Amniotic stem cell (primary cell): ENCODE measurements at places on chromosomes 13 and 19.

DNA sequence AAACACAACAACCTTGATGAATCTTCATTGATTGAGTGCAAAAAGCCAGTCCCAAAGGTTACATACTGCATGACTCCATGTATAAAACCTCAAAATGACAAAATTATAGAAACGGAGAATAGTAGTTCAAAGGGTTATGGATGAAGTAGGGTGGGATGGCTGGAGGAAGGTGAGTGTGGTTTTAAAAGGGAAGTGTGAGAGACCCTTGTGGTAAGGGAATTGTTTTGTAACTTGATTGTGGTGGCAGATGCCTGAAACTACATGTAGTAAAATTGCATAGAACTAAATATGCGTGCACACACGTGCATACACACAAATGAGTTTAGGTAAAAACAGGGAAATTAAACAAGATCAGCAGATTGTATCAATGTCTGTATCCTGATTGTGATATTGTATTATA, 340.7 kb downstream of the MTUS2 start:
- no peak for DNase-seq

GRCh38 chr19:56134654-56134921, 6.5 kb upstream of the ZNF444 start:
- no peak for DNase-seq

- no peak for DNase-seq
Observed at GRCh38 chr19:14135985-14136508, 342 bp downstream of the ASF1B start.

DNA sequence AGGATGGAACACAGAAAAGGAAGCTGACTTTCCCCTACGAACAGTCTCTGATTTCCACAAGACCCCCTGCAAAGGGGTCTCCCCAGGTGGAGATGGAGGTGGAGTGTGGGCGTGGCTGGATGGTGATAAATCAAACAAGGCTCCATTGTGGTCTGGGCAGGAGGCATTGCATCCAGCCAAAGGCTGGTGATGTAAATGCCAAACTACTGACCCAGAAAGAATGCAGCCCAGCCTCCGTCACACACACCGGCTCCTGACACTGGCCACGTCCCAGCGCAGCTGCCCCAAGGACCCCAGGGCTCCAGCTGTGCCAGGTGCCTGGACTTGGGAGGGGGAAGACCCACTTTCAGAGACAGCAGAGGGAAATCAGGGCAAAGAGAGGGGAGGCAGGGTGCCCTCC, 6.3 kb downstream of the SLC7A1 start:
- no peak for DNase-seq

DNA sequence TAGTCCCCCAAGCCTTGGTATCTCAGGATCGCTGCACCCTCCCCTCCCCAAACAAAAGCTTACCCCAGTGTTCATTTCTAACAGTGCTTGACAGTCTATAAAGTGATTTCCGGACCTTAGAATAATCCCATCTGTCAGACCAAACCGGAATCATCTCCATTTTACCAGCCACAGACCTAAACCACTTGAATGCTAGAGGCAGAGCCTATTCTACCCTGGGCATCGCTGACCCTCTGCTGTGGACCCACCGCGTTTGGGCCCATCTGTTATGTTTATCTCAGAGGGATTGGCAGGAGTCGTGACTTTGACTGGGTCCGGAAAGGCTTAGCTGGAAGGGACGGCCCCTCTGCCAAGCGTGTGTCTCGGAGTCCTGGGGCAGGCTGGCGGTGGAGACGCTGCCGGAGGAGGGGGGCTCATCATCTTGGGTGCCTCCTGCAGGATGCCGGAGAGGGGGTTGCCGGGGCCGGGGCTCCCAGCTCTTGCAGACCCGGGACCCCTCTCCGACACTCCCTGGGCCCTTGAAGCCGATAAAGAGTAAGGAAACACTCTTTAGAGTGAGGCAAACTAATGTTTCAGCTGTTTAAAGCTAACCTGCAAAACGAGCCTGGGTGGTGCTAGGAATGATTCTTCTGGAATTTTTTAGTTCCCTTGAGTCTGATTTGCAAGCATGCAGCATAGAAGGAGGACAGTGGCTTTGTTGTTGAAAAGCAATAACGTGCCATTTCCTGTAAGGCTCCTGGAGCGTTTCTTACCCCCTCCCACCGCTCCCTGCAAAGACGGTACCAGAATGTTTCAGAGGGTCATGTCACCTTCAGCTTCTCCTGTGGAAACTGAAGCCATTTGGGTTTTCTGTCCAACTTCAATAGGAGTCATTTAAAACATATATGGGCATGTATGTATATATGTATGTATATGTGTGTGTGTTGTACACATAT, 1.3 kb downstream of the SLC25A42 start:
- DNase-seq, result no peak

GRCh38 chr13:76418404-76418803, 467.8 kb downstream of the KCTD12 start:
- DNase-seq, result no peak

- DNase-seq, result no peak
Observed at GRCh38 chr19:1554968-1555367, 13.2 kb downstream of the MEX3D start.

- DNase-seq, result no peak
Observed at GRCh38 chr19:29326351-29326750, 113.4 kb upstream of the UQCRFS1 start.

- no peak for DNase-seq
Observed at GRCh38 chr13:57932061-57932460, 300.5 kb downstream of the PCDH17 start.

DNA sequence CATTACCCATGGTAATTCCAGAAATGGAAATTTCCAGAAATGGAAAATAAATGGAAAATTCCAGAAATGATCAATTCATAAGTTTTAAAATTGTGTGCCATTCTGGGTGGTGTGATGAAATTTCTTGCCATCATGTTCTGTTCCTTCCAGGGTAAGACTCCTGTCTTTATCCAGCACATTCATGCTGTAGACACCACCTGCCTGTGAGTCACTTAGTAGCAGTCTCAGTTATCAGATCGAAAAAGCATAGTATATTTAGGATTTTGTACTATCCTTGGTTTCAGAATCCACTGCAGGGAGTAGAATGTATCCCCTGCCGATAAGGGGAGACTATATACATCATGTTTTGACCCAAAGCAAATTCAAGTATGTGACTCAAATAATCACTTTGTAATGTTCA, 26.7 kb upstream of the CSNK1A1L start:
- DNase-seq, result no peak

GRCh38 chr13:76512721-76513145, 373.5 kb downstream of the KCTD12 start:
- DNase-seq, result peak; percentile 70

GRCh38 chr19:34120846-34121639, 51.3 kb upstream of the LSM14A start:
- peak; percentile 11 for DNase-seq

DNA sequence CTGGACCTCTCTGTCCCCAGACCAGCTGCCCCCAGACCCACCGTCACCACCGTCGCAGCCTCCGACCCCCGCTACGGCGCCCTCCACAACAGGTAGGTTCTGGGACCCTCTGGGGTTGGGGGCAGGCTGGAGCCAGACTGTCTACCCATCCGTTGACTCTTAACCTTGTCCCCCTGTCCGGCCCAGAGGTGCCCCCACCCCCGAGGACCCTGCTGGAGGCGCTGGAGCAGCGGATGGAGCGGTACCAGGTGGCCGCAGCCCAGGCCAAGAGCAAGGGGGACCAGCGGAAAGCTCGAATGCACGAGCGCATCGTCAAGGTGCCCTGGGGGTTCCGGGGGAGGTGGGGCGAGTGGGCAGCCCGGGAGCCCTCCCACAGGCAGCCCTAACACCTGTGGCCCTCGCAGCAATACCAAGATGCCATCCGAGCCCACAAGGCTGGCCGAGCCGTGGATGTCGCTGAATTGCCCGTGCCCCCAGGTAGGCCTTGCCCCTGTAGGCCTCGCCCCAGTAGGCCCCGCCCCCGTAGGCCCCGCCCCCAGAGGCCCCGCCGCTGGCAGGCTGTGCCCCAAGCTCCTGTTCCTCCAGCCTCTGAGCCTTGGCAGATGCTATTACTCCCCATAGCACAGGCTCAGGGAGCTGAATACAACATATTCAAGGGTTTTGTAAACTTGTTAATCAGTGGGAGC, 12.9 kb downstream of the CC2D1A start:
- DNase-seq, result no peak

GRCh38 chr19:44848812-44849447, 2.8 kb downstream of the NECTIN2 start:
- no peak for DNase-seq

- DNase-seq, result no peak
Observed at GRCh38 chr13:94711561-94712286, 621 bp downstream of the SOX21 start.

DNA sequence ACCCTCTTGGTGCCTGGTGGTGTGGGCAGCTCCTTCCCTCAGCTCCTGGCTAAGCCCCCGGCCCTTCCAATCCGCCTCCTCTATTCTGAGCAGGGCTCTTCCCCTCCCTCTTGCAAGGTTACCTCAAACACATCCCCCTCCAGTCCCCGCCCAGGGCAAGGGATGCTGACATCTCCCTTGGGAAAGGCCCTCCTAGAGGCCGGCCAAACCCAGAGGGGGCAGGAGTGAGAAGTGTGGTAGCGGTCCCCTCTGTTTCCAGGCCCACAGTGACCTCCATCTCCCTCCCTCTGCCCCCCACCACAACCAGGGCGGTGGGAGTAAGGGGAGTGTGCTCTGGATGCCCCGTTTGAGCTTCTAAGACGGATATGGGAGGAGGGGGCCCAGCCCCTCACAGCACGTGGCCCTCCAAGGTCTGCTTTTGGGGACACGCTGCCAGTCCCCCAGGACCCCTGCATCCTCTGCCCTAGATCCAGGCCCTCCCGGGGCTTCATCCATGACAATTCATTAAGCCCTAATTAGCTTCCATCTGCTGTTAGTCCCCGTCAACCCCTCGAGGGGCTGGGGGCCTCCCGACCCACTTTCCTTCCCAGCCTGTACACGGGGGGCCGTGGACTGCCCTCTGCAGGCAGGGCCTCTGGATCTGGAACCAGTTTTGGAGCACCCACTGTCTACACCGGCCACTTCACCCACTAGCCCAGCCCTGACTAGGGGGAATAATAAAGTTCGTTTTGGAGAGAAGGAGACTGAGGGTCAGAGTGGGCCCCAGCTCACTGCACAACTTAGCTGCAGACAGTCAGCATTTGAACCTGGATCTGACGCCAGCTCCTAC, 2.3 kb downstream of the LINGO3 start:
- DNase-seq, result no peak

DNA sequence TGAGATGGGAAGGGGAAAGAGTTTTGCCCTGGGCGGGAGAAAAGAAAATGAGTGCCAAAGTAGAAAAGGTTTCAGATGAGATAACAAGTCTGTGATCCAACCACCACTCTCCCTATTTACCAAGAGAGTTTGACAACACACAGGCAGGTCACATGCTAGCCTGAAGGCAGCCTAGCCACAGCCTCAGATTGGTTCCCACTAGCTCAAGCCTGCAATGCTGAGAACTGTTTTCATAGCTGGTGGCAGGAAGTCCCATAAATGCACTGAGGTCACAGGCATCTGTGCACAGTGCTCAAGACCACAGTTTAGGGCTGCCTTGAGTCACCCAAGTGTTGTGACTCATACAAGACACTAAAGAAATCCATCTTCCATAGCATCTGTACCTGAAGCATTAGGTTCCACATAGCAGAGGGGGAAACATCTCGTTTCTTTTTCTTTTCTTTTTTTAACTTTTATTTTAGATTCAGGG, 18.5 kb upstream of the POP4 start:
- DNase-seq, result no peak

- DNase-seq, result no peak
Observed at GRCh38 chr19:13033819-13034611, 38.7 kb downstream of the NFIX start.

DNA sequence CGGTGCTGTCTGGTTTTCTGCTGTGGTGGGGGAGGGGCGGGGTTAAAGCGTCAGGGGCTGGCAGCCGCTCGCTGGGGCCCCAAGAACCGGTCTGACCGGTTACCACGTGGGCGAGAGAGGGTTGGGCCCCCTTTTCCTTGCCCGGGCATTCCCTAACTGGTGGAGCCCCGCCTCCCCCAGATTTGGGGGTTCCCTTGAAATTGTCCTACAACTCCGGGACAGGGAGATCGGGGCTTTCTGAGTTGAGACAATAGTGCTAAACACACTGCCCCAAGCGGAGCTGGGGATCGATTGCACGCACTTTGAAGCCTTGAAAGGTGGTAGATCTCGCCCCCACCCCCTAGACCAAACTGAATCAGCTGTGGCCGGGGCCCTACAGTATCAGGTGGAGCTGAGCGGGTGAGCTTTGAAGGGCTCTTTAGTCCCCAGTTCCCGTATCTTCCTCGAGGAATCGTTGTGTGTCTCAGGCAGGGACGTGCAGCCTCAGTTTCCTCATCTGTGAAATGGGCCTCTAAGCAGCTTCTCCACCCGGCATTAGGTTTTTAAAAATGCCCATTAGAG, 4.8 kb downstream of the IER2 start:
- DNase-seq, result no peak

DNA sequence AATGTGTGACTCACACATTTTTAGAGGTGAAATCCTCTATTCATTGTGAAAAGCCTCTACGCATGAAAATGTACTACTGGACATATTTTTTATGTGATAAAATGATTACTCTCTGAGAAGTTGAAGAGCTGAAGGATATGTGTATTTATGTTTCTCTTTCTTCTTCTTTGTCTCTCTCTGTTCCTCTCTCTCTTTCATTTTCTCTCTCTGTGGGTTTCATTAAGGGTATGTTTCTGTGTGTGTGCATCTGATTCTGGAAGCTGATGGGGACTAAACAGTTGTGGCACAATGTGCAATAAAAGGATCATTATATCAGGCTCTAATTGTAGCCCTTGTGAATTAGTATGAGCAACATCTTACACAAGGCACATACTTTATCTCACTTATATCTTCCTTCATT, 867.7 kb downstream of the PCDH9 start:
- DNase-seq, result no peak

DNA sequence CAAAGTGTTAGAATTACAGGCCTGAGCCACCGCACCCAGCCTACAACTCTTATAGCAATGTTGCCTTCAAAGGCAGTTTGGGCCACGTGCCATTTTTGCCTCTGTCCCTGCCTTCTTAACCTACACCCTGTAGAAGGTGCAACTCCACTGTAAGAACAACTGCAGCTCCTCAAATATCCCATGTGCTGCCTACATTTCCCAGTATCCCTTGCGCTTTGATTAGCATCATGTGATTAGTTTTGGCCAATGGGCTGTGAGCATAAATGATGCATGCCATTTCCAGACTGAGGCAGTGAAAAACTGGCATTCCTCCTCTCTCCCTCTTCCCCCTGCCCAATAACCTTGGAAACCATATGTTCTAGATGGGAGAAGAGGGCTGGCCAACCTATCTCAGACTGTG, 75.2 kb upstream of the MRI1 start:
- DNase-seq, result no peak

GRCh38 chr19:9711815-9712214, 36.9 kb upstream of the ZNF562 start:
- no peak for DNase-seq
